WERI-Rb-1 (cell line): ENCODE measurements at places on chromosomes 6 and 20.

GRCh38 chr6:40727271-40727670 is 140.1 kb upstream of the LRFN2 start:
- no peak for DNase-seq

- DNase-seq, result no peak
Observed at GRCh38 chr6:75157336-75157735, 48.5 kb downstream of the COL12A1 start.

DNA sequence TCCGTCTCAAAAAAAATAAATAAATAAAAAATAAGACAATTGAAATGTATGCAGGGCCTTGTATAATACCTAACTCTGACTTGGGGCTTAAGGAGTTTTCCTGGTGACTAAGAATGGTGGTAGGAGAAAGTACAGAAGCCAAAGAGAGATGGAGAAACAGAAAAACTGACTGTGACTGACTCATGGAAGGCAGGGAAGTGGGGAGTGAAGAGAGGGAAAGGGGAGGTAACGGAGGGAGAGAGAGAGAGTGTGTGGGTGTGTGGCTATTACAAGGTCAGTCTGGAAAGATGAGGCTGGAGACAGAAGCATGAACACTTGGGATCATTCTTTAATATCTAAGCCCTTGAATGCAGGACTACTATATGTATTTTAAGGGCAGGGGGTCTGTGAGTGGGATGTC is 38.5 kb downstream of the SNRNP48 start:
- DNase-seq, result no peak

DNA sequence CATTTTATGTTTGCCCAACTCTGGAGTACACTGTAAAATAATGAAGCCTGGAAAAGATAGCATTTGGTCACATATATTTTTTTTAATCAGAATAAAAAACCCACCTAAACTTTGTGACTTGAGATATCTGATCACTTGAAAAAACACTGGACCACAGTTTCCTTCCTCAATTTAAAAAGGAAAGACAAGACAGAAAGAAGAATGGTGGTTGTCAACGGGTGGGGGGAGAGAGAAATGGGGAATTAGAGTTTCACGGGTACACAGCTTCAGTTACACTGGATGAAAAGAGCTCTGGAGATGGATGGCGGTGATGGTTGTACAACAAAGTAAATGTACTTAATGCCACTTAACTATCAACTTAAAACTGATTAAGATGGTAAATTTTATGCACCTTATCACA is 14.7 kb upstream of the DST start:
- no peak for DNase-seq

DNA sequence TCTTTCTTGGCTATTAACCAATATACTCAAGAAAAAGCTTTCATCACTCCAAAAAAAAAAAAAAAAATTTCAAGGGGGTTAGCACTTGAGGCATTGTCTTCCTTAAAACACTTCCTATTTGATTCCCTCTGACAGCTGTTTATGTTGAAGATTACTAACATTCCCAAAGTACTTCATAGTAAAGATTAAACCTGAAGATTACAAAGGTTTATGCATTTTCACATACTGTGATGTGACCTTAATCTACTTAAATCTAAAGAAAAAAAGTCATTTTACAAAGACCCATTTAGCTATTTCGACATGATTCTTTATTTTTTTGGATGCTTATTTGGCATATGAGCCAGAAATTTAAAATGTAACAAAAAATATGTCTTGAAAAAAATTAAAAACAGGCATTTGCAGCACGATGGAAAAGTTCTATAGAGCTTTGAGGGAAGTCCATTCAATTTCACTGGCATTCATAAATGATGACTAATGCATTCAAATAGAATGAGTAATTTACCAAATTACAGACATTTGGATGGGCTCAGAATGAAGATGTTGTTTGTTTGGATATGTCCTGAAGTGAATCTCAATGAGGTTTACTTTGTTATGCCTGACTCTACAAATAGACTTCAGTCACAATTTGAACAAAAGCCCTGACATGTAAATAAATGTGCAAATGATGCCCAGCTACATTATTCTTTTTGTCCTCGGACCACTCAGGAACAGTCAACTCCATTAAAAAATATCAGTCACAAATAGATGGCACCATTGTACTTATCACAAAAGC is 674.6 kb upstream of the MARCKS start:
- DNase-seq, result no peak

DNA sequence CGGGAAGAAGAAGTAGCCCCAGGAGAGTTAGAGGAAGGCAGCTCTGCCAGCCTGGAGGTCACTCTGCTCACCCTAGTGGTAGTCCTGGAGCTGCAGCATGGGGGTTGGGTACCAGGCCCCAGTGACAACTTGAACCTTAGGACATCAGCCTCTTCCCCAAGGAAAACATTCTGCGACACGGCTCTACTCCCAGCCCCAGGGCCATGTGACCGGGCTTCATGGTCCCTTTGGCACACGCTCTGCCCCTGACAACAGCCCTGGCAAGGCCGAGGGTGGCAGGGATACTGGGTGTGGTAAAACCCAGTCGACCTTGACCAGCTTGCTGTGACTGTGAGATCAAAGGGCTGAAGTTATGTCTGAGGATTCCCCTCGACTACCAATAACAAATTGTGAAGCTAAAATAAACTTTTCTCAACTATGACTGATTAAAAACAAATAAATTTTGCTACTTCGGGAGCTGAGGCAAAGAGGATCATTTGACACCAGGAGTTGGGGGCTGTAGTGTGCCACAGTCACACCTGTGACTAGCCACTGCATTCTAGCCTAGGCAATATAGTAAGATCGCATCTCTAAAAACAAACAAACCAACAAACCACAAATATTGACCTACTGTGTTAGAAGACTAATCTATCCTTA is 24.4 kb upstream of the ARID1B start:
- DNase-seq, result peak; percentile 26

GRCh38 chr20:23289249-23289648 is 61.3 kb upstream of the NXT1 start:
- no peak for DNase-seq

DNA sequence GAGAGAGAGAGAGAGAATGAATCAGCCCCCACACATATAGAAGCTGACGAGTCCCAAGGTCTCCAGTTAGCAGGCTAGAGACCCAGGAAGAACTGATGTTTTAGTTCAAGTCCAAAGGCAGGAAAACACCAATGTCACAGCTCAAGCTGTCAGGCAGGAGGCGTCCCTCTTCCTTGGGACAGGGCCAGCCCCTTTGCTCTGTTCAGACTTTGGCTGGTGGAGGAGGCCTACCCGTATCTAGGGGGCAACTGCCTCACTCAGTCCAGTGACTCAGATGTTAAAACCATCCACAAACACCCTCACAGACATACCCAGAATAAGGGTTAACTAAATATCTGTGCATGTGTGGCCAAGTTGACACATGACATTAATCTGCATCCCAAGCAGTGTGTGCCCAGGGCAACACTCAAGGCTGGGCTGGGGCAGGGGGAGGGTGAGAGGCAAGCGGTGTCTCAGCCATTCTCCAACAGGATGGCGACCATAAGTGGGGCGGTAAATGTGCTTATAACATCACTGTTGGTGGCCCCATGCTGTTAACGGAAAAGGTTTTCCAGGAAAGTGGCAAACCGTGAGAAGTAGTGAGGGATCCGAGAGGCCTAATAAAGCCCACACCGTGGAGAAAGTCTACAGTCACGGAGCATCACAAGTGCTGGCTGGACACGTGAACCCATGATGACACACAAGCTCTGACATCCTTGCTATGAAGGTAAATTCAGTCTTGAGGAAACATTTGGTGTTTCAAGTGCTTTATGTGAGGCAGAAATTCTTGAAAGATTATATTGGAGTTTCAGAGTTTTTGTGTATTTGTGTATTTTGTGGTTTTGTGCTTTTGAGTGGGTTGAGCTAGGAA is 28.1 kb downstream of the RAMACL start:
- no peak for DNase-seq

GRCh38 chr20:59030911-59031563 is 1.1 kb downstream of the ATP5F1E start:
- no peak for DNase-seq

DNA sequence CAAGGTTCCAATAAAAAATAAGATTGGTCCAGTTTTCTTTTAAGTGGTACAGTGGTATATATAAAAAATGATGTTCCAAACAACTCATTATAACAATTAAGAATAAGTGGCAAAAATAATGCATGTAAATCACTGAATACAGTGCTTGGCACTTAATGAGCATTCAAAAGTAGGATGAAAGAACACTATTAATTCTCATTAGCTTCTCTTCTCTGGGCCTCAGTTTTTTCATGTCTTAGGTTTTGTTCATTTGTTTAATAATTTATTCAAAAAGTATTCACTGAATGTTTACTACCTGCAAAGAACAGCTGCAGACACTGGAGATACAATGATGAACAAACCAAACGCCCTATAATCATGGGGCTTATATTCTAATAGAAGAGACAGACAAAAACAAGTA is 21.1 kb downstream of the BCL2L1 start:
- DNase-seq, result no peak

GRCh38 chr6:109454496-109455436 is 806 bp downstream of the MICAL1 start:
- DNase-seq, result peak; percentile 29

DNA sequence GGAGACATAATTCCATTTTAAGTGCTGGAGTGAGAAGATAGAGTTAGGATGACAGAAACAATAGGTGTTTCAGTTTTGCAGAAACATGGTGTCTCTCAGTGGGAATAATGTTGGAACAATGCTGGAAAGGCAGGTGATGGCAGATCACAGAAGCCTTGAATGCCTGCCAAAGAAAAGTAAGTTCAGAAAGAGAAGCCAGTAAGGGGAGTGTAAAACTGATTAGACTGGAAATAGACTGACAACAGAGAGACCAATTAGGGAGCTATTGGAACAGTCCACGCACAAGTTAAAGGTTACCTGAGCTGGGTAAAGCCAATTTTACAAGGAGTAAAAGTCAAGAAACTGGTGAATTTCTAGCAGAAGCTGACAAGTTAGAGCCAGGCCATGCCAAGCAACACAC is 142.9 kb downstream of the TFAP2A start:
- no peak for DNase-seq

DNA sequence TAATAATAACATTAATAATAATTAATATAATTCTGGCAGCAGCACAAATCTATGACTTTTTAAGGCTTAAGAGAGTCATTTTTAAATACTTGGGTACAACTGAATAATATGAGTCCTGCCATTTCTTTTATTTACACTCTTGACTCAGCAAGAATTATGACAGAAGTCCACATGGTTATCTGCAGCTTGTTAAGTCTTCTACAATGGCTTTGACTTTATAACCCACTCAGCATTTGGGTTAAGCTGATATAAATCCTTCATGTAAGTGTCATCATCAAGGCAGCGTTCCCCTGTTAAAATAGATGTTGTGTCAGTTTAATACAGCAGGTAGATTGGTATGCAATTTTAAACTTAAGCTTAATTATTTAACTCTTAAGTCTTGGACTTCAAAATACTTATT is 131.7 kb downstream of the ARHGAP18 start:
- DNase-seq, result no peak

DNA sequence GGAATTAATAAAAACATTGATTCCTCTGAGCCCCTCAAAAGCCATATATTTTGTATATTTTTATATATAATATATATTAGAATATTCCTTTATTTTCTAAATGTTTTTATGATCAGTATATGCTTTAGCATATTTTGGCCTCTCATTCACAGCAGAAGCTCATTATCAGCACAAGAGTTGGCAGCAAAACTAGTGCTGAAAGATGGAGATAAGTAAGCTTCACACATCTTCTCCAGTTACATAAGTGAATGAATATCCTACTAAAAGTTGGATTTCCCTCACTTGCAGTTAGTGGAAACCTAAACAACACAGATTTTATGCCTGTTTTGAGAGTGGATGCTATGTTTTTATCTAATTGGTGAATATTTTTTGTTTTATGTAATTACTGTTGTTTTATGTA is 1303.8 kb upstream of the ADGRB3 start:
- DNase-seq, result no peak

GRCh38 chr6:131657630-131658111 is 20.6 kb downstream of the ENPP3 start:
- DNase-seq, result no peak

GRCh38 chr6:56624046-56624727 is 18.5 kb downstream of the DST start:
- DNase-seq, result no peak

DNA sequence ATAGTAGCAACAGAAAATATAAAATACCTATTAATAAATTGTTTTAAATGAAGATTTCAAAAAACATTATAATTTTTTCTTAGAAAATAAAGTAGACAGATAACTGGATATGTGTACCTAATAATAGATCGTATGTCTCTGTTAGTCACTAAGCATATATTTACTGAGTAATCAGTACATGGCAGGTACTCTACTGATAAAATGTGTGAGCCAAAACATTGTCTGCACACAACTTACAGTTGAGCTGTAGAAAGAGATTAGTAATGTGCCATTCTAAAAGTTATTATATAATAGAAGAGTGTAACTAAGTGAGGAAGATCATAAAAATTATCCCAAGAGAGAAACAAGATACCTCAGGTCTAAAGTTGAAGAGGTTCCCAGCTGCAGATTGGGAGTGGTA is 929.9 kb upstream of the EPHA7 start:
- DNase-seq, result no peak
